ENCODE measurements at places on chromosomes 16 and 17.

- DNase-seq: no peak
These were observed 87.4 kb upstream of the NKD1 start for GRCh38 chr16:50460538-50461399.

GRCh38 chr17:7216242-7217112, 3.2 kb downstream of the DLG4 start:
- no peak for DNase-seq

DNA sequence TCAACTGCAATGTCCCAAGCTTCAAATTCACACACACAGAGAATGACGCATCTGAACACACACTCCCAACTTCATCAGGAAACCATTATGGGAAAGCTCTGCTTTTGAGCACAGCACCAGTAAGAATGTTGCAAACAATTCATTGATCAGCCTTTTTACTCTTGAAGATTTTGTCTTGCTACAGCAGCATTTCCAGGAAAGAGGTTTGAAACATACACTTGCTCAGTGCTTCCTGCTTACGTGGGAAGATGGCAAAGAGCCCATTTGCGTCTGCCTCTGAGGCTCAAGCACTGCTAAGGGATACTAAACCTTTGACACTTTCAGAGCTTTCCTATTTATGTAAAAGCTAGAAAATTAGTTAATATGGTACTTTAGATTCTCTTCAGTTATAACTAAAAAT, 77.2 kb upstream of the MON1B start:
- DNase-seq: no peak

GRCh38 chr16:59259950-59260319, 525.8 kb upstream of the GOT2 start:
- no peak for DNase-seq

DNA sequence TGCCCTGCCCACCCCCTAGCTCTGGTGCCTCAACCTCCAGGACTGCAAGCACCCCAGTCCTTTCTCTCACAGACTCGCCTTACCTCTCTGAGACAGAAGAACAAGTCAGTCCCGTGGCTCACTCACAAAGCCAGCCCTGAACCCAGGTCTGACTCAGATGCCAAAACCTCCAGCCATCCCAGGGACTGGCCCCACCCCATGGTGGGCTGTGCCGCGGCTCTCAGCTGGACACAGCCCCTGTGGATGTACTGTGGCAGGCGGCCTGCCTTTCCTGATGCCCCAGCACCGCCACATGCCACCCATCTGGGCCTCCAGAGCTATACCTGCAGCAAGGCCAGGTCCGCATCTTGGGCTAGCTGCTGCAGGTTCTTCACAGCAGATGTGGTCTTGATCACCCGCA, 19.8 kb downstream of the MPG start:
- no peak for DNase-seq

DNA sequence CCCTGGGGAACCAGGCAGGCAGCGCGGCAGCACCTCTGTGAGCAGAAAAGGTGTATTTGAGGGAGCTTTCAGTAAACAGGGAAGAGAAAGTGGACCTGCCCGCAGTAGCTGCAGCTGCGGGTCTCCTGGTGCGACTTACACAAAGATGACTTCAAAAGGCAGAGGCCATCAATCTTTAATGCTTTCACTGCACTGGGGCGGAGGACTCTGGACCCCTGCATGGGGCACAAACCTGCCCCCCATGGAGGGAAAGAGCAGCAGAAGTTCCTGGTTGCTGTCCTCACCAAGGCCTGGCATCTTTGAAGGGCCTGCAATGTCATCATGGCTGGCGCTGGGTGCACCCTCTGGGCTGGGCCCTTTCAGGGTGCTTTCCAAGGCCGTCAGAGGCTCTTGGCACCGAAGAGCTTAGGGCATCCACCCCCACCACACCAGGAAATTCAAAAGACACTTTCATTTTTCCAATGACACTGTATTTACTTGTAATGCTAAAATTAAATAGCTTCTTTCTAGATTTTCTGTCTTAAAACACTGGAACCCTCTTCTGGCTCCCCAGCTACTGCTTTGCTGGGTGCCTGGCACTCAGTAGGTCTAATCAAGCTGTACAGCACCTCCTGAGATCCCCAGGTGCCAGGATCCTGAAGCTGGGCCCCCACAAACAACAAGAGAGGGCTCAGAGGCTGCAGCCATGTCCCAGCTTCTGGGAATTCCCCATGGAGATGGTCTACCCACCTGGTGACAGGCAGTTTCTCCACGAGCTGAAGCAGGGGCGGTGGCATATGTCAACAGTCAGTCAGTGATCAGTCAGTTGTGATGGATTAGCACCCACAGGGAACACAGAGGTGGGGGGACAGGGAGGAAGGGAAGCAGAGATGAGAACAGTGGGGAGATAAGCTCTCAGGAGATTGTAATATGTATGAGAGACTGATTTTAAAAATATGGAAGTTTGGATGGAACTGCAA, 2.1 kb upstream of the CACNG1 start:
- DNase-seq: no peak

DNA sequence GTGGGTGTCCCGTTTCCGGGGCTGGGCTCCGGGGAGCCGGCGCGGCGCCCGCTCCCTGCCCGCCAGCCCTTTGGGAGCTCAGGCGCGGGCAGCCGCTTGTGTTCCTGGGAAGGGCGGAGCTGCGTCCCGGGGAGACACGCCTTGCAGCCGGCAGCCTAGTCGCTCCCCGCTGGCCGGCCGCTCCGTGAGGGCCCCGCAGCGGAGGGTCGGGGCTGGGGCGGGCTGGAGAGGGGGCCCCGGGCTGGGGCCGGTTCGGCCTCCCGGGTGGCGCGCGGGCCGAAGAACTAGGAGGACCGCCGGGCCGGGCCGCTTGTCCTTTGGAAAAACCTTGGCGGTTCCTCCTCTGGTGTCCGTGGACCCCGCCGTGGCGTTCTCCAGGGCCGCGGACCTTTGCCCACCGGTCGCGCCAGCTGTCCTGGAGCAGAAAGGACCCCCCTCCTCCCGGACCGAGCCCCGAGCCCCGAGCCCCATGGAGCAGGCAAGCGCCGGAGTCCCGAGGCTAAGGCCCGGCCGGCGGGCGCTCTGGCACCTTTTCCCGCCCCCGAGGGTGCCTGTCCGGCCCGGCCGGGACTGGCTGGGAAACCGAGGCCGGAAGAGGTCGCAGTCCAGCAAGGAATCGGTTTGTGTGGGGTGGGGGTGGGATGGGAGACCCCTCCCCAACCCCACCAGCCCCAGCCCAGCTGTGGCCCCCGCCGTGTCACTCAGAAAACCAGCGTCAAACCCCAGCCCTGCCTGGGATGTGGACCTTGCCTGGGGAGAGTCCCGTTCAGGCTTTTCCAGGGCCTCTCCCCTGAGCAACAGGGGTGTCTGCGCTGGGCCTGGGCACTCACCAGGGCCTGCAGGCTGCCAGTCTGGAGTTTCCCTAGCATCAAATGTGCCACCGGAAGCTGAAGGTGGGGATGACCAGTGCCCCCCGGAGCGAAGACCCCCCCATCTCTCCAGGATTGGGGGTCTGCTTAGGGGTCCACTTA, 6.8 kb upstream of the TBC1D3B start:
- no peak for DNase-seq

DNA sequence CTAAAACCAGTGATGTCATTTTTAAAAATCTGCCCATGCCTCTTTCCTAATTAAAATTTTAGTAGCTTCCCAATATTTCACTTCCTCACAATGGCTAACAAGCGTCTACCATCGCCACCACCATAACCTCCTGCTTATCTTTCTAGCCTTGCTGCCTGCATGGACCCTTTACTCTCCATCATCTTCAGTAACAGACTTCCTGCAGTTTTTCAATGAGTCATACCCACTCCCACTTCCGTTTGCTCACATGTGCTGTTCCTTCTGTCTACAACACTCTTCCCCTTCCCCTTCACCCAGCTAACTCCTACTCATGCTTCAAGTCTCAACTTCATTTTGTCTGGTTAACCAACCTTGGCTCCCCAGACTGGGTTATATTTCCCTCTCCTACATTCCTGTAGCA, 12.8 kb upstream of the SKAP1 start:
- DNase-seq: no peak

DNA sequence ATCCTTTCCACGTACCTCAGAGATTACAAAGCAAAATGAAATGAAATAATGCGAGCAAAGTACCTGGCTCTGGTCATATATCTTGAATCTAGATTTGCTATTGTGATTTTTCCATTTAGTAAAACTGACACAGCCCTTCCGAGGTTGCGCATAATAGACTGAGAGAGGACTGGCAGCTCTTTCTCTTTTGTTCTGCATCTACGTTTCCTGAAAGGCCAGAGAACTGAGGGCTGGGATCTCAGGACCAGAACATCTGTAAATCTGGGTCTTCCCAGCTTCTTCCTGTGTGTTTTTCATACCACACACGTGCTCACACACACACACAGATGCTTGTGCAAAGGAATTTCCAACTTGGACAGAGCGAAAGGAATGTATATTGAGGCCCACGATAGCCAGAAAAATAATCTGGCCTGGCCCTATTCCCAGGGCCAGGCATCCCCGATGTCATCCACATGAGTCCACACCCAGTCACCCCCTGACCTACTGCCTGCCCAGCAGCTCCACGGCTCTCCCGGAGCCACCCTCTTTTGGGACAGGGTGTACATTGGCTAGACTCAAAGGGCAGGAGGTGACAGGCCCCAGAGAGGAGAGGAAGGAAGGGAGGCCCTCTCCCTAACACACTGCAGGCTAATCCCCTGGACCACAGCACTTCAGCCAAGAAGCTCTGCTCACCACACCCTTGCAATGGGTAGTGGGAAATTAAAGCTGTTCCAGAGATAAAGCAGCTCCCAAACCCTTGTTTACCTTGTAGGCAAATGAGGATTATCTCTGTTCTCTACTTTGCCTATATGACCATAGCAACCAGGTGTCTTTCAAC, 41.8 kb downstream of the NOL11 start:
- no peak for DNase-seq

- no peak for DNase-seq
These were observed 47.1 kb upstream of the SCNN1B start for GRCh38 chr16:23255000-23255399.

GRCh38 chr16:87570938-87571867, 31.1 kb upstream of the JPH3 start:
- DNase-seq: no peak

DNA sequence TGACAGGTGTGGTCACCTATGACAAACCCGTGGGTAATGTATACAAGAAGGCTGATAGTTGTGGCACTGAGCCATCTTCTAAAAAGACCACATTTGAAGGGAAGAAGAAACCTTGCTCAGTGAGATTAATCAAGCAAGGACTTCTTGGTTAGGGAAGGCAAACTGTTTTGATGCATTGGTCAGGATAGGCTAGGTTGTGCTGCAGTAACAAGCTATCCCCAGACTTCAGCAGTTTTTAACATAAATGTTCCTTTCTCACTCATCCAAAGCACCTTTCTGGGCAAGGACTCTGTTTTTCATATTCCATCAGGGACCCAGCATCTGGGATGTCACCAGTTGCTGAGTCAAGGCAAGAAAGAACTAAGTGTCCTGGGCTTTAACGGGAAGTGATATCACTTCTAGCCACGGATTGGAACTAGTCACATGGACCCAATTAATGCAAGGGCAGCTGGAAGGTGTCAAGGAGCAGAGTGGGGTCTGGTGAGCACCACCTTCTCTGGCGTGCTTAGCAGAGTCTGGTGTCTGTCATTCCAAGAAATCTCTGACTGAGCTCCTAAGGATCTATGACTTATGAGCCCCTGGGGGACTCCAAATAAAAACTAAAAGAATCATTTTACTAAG, 52.0 kb upstream of the CCL2 start:
- no peak for DNase-seq

DNA sequence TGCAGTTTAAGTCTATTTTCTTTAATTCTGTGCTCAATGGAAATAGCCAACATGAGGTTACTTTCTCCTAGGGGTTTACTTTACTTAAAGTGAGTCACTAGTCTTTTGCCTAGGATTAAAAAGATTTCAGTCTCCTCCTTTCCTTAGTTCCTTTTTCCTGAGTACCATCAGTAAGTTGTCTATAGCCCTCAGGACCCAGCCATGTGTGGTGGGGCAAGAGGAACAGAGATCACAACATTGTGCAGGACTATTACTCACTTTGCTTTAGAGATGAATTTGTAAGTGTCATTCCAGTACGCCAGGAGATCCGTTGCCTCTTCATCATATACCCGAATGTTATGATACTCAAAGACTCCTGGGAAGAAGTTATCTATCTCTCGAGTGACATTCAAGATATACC, 27.7 kb upstream of the CORO6 start:
- DNase-seq: no peak

- DNase-seq: peak; percentile 25
These were observed 65.2 kb upstream of the TOB1 start for GRCh38 chr17:50931144-50931908.

DNA sequence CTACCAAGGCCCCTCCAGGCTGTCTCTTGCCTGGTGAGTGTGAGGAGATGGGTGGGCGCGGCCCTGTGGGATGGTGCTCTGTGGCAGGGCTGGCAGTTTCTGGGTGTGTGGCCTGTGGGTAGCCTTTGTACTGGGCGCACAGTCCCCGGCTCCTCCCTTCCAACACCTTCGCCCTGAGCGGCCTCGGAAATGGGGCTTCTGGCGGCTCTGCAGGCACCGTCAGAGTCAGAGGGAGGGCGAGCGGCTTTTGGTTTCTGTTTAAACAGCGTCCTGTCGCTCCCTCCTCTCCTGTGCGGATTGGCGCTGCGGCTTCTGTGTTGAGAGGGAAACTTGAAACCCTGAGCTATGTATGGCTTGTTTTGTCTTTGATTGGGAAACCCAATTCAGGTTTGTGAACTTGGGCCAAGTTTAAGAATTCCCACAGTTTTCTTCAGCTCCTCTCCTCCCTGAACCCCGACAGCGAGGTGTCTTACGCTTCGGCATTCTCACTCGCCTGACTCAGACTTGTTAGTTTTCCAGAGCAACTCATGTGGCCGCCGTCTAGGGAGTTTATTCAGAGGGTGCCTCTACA, 8.3 kb upstream of the ZNF750 start:
- DNase-seq: peak; percentile 33
